ENCODE measurements at places on chromosomes 12 and 14.

DNA sequence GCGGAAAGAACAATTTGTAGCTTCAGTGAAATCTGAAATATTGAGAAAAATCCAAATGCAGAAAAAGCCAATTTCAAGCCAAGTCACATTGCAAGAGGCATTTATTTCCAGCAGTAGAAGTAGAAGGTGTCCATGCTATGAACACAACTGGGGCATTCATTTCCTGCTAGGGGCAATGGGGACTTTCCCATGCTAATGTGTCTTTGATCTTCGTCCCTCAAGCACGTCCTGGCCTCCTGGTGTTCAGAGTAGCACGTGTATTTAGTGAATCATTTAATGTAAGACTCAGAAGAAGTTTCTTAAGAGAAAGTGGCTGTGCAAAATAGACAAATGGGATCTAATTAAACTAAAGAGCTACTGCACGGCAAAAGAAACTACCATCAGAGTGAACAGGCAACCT, 267.9 kb downstream of the TMEM132C start:
- DNase-seq: no peak

GRCh38 chr14:61932974-61933373, 170.8 kb downstream of the SNAPC1 start:
- no peak for DNase-seq

- DNase-seq: no peak
Observed at GRCh38 chr12:53101266-53101665, 2.0 kb upstream of the SOAT2 start.

DNA sequence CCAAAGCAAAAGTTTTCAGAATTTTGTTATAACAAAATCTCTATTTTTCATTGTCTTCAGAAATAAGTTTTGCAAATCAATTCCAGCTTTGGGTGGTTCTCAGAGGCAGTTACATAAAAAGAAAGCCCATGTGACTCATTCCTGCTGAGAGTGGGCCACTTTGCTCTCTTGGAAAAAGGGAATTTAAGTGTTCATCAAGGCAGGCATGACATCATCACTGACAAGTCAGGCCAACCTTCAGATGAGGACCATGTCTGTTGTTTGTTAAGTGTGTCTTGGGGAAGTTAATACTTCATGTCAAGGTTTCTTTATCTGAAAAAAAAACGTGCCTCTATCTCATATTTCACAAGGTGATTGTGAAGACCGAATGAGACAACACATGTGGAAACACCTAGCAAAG, 519.8 kb upstream of the TMPO start:
- no peak for DNase-seq

GRCh38 chr12:32025906-32026305, 66.7 kb downstream of the RESF1 start:
- DNase-seq: no peak

DNA sequence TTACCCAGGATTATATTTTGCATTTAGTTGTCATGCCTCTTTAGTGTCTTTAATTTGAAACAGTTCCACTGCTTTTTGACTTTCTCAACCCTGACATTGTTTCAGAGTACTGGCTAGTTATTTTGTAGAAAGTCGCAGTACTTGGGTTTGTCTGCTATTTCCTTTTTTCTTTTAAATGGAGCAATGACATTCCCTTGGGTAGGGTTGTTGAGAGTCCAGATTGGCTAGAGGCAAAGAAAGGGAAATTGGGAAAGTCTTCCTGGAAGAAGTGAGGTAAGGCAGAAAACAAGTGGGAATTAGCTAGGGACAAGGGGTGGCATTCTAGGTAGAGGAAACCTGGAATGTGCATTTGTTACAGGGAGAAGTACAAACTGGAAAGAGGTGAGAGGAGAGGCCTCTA, 245.9 kb downstream of the EMP1 start:
- no peak for DNase-seq

DNA sequence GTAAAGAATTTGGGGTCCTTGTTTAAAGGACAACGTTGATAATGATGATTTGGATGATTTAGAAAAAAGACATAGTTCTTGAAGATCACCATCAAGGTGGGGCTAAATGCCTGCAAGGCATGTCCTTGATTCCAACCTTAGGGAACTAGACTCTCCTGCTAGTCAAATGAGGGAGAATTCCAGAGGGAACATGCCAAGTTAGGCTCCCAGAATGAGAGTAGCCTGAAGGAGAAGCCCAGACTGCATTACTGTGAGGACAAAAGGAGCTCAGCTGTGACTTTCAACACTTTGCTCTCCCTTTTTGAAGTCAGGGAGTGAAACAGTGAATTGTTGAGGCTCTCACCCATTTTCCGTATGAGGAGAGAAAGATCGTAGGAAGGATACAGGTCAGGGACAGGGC, 95.2 kb upstream of the TBX3 start:
- DNase-seq: no peak

DNA sequence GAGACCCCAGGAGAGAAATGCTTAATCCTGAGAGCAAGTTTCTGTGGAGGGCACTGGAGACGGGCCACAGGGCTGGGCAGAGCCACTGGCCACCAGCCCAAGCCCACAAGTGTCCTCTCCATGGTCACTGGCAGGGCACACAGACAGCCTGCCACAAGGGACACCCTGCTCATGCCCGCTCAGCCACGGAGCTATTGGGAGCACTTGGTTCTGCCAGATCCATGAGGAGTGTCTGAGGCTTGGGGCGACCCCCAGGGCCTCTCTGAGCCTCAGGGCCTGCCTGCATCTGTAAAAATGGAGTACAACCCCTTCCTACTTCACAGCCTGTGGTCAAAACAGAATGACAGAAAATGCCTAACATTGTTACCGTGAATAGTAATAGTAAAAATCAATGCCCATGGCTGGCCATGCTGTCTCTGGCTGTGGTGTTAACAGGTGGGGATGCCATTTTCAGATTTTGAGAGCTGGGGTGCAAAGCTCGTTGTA, 3.2 kb downstream of the PGF start:
- DNase-seq: no peak

DNA sequence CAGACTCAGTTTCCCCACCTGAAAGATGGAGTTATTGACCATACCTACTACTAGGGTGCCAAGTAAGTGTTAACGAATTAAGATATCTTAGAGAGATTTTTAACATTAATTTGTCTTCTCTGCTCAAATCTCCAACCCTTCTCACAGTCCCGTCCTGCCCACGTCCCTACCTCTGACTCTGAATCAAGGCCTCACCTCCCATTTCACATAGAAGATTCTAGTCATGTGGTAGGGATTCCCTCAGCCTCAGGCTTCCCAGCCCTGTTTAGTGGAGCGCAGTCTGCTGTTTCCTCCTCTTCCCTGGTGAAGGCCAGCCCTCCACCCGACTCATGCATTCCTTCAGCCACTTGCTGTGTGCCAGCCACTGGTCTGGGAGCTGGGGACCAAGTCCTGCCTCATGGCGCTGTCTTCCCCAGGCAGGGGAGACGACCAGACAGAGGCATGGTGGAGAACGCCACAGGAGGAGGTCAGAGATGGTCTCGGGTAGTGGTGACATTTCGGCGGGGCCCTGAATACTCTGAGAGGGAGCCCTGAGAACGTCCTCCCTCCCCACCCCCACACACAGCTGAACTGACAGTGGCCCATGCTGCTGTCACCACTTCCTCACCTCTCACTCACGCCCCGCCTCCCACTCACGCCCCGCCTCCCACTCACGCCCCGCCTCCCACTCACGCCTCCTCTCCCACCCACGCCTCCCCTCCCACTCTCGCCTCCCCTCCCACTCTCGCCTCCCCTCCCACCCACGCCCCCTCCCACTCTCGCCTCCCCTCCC, 38.8 kb downstream of the TMEM63C start:
- no peak for DNase-seq

All from A673 (cell line).